Stimulated activated CD8-positive, alpha-beta memory T cell treated with anti-CD3 and anti-CD28 coated beads, Interleukin-15, amount 100 ng/mL, for 4 hours (primary cell): ENCODE measurements at places on chromosomes 1 and 21.

GRCh38 chr1:108817016-108817415, 39.9 kb downstream of the AKNAD1 start:
- DNase-seq = no peak

DNA sequence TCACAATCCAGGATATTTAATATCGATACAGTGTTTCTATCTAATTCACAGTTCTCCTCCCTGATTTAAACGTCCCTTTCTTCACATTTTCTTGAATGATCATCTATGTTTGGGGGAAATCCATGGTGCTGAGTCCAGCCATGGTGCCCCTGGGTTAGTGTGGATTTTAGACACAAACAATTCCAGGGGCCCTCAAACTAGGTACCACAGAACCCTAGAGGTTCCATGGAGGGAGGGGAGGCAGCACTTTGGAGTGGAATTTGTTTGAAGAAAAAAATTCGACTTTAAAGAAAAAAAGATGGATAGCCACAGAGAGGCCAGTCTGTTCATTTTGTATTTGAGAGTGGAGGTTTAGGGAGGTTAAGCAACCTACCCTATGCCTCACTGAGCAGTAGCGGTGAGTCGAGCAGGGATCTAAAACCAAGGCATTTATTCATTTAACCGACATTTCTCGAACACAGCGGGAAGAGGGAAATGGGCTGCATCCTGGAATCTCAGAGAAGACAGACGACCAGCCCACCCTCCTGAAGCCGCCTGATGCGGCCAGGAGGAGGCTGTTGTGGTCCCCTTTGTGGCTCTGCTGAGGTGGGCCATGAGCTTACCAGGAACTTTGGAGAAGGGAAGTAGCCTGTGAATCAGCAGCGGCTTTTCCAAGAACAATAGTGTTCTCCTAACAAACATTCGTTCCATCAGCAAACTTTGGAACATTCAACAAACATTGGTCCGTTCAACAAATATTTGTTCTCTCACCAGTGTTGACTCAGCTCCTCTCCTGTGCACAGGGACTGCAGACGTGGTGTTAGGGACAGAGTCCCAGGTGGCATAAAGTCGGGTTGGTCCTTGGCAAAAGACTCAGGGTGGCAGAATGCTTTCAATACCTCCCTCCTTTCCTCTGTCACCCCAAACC, 103.5 kb upstream of the ZBTB40 start:
- DNase-seq = no peak

DNA sequence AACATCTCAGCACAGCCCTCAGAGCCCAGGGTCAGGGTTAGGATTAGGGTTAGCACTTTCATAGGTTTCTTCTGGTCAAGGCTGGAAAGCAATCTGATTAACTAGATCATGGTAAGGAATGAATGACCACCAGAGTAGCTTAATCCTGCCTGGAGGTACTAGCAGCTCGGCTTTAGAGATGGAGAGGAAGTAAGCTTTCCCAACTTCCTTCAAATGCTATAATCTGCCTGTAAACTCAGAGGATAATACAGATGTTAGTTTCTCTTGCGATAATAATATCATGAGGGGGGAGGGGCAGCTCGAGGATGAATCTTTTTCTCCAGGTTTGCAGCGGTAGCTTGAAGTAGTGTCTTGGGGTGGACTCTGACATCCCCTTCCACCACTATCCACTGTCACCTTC, 194.9 kb downstream of the HIVEP3 start:
- DNase-seq = no peak

DNA sequence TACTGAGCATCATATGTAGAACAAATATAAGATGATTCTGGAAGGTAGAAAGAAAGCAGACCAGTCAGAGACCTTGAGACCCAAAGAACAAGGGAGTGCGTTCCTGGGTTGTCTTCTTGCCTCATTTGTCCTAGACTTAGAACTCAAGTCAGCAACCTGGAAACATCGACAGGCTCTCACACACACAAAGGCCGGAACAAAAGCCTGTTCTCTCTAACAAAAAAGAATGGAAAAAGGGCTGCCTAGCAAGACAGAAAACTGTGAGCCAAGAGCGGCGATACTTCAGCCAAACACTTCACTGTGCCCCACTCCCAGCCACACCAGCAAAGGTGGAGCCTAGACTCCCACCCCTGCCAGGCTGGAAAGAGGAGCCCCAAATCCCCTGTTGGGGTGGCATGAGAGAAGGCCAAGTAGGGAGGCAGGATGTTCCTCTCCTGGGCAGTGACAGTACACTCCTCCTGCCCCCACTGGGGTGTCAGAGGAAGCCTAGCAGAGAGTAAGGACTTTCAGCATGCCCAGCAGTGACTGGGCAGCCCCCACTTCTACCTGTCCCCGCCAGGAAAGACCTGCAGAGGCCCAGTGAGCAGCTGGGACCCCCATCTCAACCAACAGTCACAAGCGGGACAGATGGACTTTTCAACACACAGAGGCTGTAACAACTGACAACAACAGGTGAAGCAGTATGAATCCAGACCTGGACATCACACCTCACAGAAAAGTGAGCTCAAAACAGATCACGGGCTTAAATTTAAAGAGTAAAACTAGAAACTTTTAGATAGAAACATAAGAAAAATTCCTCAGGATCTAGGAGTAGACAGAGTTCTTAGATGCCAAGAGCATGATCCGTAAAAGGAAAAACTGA, 33.0 kb downstream of the MRAP start:
- DNase-seq = no peak

DNA sequence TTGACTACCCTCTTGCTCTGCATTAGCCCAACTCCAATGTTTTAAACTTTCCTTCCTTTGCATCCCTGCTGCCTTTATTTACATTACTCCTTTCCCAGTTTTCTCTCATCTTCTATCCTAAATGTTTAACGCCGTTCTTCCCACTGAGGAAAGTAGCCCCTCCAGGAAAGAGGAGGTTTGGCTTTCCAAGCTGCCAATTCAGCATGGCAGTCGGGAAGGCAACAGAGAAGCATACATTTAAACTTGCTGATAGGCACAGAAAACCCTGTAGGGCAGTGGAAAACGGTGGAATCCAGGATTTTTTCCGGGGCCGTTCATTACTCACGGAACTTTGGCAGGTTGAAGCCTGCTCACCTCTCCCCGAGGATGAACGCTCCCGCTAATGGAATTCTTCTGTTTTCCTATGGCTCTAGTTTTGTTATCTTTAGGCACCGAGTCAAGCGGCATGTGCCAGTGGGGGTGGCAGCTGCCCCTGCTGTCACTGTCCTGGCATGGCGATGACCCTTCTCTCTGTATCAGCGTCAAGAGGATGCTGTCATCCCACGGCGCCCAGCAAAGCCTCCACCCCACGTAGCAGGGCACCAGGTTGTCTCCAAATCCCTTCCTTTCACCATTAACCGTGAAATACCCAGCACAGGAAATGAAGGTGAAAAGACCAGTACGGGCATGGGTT, 48.3 kb downstream of the ZBTB18 start:
- no peak for DNase-seq

DNA sequence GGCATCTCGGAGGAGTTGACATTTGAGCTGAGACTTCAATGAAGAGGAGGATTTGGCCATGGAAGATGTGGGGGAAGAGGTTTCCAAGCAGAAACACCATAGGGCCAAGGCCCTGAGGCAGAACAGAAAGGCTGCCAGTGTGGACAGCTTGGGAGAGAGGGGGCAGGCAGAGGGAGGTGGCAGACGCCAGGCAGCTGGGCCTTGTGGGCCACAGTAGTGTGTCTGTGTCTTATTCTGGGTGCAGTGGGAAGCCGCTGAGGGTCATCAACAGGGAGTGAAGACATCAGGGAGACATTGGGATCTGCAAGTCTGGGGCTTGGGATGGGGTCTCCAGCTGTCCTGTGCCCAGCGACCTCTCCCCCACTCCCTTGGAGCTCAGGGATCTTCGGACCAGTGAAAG, 96.8 kb downstream of the LACTBL1 start:
- no peak for DNase-seq

DNA sequence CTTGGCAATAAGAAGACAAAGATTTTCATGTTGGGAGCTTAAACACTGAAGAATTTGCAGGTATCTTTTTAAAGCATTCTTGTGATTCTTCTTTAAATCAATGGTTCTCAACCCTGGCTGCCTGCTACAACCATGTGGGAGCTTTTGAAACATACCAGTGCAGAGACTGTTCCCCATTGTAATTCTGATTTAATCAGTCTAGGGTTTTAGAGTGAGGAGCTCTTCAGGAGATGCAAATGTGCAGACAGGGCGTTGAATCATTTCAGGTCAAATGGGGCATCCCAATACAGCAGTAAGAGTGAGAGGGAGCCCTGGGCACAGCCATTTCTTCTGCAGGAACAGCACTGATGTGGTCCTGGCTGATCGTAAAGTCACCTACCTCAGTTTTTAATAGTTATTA, 24.3 kb downstream of the KCNJ6 start:
- DNase-seq = no peak

DNA sequence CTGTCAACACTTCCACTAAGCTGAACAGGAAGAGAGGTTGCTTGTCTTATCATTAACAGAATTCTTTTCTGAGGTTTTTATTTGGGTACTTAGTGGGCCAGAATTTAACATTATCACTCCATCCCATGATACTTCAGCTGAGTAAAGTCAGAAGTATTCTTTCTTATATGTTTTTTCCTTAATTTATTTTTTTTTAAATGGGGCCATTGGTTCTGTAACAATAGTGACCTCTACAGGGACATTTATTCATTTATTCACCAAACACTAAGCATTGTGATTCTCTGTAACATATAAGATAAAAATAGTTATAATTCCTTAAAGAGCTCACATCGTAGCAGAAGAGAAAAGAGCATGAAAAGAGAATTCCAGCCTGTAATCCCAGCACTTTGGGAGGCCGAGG, 9.8 kb downstream of the GREM2 start:
- DNase-seq = no peak

DNA sequence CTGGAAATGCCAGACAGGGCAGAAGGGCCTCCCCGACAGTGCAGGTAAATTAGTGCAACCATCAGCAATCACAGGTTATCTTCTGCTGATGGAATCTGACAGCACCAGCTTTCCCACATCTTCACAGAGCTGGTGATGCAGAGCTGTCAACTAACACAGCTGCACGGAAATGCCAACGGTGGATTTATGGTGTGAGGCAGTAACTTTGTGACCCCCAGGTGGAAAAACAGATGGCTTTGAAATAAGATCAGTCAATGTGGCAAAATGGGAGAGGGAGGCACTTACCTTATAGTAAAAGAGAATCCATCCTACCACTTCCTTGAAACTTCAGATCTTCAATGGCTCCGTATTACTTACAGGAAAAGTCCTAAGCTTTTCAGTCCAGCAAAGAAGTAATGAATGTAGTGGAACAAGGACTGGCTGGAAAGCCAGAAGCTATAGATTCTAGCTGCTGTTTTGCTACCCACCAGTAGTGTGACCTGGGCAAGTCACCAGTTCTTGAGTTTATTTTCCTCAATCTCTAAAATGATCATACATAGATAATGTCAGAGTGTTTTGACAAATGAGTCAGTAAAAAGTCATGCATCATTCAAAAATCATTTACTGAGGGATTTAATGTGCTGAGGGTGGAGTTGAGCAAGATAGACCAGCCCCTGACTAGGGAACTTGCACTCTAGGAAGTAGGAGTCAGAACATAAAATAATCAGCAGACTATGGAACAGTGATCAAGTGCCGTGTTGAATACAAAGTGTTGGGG, 245.7 kb upstream of the JUN start:
- DNase-seq = no peak

- no peak for DNase-seq
Measured at GRCh38 chr1:116476321-116476720, 94.5 kb downstream of the CD58 start.

GRCh38 chr1:209587789-209588188, 4.3 kb downstream of the CAMK1G start:
- DNase-seq = no peak

DNA sequence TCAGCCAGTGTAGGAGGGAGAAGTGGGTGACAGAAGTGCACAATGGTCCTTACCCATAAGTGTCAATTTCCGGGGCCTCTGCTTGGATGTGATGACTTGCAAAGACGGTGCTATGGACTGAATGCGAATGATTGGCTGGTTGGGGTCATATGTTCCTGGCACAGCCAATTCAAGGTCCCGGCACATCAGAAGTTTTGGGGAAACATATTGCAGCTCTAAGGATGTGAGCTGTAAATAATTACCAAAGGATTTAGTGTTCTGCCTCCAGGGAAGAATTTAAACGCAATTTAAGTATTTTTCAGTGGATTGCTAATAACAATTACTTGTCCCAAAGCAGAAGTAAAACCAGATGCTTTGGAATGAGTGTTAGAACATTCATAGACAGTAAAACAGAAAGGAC, 26.9 kb upstream of the EXOSC10 start:
- no peak for DNase-seq
